Stimulated activated CD4-positive, alpha-beta T cell treated with anti-CD3 and anti-CD28 coated beads, Interleukin-1b, Interleukin-23, amount 100 ng/mL, for 1 hour (primary cell): ENCODE measurements at places on chromosomes 16 and 17.

GRCh38 chr16:51419768-51420167 is 268.7 kb upstream of the SALL1 start:
- no peak for DNase-seq

GRCh38 chr17:10117581-10118001 is 80.8 kb downstream of the GAS7 start:
- no peak for DNase-seq

DNA sequence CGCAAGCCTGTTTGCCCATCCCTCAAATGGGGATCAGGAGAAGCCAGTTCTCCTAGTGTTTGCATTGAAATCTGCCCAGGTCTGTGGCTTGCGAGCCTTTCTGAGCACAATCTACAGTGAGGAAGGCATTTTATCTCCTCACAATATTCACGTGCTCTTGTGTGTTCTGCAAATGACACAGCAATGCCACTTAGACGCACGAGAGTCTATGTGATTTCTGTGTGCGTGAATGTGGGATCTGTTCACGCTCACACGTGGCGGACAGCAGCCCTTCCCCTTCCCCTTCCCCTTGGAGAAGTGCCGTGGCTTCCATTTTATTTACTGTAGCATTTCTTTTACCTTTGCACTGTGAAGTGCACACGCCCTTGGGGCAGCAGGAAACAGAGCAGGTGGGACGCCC is 17.7 kb upstream of the CBFA2T3 start:
- DNase-seq: no peak

DNA sequence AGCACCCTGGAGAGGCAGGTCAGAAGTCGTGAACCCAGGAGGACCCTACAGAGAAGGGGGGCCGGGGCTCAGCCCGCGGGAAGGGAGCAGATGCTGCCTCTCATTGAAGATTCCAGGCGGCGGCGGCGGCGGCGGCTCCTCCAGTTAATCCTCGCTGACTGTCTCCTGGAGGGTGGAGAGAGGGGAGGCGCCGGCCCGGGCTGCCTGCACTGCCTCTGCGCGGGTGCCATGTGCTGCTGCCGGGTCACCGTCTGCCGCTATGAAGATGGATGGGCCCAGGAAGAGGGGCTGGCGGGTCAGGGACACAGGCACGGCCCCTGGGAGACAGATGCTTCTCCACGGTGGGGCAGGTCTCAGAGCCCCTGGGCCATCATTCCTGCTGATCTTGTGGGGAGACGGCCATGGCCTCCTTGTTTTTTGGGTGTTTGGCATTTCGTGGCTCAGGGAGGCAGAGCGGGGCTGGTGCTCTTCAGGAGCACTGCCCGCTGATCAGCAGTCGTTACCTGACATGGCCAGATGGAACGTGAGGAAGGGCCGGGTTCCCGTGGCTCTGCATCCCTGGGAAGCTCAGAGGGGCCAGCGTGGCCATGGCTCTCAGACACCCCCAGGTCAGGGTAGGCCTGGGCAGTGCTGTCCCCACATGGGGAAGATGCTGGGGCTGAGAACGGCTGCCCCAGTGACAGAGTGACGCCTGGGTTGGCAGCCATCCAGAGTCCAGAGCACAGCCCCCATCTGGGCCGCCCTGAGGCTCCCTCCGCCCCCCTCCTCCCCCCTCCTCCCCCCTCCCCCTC is 36.1 kb downstream of the GINS2 start:
- DNase-seq: no peak

- no peak for DNase-seq
Observed at GRCh38 chr17:69690531-69690930, 276.0 kb downstream of the MAP2K6 start.
